ENCODE measurements at places on chromosomes 5 and 9.

- DNase-seq: no peak
Measured at GRCh38 chr9:106358331-106358730, 504.6 kb upstream of the ZNF462 start.

GRCh38 chr5:171580502-171581265 is 161.2 kb downstream of the FGF18 start:
- DNase-seq: peak; percentile 34

GRCh38 chr5:174523311-174524071 is 200.9 kb upstream of the MSX2 start:
- DNase-seq: no peak

GRCh38 chr5:107017616-107018015 is 653.1 kb downstream of the EFNA5 start:
- DNase-seq: no peak

DNA sequence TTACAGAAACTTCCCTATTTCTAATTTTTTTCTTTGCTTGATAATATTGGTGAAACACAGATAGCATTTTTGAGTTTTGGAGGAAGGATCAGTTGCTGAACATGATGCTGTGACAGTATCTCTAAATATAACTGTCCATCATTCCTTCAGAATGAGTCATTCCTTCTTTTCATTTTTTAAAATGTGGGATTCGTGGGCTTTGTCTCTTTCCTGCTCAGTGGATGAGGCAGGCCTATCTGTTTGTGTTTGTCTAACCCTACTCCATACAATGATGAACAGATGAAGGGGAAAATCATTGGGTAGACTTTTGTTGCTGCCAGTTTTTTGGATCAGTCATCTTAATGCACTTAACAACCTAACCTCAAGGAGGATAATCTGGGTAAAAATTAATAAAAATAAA is 15.7 kb upstream of the OR13C8 start:
- DNase-seq: no peak

- DNase-seq: peak; percentile 54
Measured at GRCh38 chr9:131432597-131433301, 38.9 kb downstream of the PRRC2B start.

DNA sequence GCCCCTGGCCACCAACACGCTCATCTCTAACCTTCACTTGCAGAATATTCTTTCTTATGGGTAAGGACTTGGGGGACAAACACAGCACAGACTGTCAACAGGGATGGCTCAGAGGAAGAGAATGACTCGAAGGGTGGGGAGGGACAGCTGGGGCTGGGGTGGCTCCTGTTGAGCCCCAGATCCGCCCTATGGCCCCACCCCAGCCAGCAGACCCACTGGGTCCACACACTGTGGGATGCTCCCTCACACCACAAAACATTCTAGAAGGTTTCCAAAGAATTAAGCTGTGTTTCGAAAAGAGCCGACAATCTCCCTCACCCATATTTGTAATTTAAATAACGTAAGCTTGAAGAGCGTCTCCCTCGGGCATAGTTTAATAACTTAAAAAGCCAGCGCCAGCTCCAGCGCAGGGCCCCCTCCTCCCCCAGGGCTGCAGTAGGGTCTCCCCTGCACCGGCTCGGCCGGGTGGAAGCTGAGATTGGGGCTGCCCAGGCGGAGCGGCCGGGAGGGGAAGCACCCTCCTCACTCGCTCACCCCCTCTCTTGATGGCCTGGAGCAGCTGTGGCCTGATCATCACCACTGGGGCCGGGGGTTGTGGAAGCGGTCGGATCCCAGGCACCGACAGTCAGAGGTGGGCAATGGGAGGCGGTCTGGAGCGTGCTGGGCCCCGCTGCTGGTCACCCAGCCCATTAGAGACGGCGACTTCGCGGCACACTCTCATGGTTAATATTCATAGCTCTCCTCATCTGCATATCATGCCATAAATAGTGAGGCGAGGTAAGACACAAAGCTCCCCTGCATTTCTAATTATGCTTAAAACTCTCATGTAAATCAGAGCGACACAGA is 37.6 kb downstream of the NACC2 start:
- DNase-seq: no peak

- no peak for DNase-seq
Measured at GRCh38 chr9:5652821-5653220, 23.9 kb downstream of the RIC1 start.

- DNase-seq: no peak
Measured at GRCh38 chr9:96109680-96110351, 192.2 kb downstream of the HSD17B3 start.

GRCh38 chr9:110255034-110255462 is 1.3 kb downstream of the TXN start:
- no peak for DNase-seq

DNA sequence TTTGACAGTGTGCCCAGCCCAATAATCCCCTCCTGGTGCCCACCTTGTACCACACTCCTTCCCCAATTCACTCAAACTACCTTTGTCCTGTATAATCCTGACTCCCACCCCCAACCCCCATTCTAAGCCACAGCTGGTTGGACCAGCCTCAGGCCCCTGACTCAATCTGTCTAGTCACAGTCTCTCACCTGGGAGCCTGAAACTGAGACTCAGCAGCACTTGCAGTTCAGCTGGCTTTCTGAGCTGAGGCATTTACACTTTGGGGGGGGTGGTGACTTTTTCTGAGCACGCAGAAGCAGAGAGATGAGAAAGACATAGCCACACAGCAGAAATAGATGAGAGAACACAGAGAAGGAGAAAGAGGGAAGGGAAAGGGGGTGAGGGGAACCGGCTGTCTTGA is 247.3 kb downstream of the MAN2A1 start:
- DNase-seq: no peak

- no peak for DNase-seq
Measured at GRCh38 chr9:37410969-37411785, 11.3 kb upstream of the GRHPR start.

GRCh38 chr9:109923471-109923760 is 143.4 kb downstream of the PALM2AKAP2 start:
- no peak for DNase-seq

- no peak for DNase-seq
Measured at GRCh38 chr5:98843481-98843880, 70.0 kb downstream of the RGMB start.

GRCh38 chr9:72691671-72692070 is 170.3 kb downstream of the TMC1 start:
- no peak for DNase-seq

GRCh38 chr5:146633323-146633764 is 117.4 kb upstream of the GPR151 start:
- DNase-seq: no peak

DNA sequence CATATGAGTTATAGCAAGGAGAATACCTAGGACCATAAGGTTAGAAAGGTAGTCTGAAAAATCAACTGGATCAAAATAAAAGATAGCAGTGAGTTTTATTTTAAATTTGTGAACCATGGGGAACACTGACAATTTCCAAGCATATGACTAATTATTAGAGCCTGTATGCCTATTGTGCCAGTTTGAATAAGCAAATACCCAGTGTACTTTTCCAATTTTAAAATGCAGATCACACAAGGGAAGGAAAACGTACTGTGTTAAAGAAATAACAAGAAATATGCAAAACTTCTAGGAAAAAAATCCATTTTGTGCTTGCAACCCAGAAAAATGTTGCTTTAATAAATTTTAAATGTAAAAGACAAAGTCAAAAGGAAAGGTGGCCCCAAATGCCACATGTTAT is 257.4 kb downstream of the BNC2 start:
- DNase-seq: no peak

DNA sequence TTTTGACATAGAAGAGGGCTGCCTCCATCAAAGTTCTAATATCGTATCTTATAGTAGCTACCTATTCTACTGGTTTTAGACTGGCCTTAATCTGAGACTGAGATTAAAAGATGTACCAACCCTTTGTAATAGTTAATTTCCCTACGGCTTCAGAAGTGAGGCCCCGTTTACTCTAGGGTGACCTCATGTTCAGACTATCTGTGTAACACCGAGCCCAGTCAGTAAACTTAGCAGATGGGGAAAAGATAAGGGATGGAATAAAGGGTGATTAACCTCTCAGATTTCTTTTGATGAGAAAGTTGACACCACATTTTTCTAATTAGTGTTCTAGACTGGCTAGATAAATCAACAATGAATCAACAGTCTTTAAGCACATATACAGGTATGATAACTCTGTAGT is 283.1 kb downstream of the KCTD16 start:
- no peak for DNase-seq

- no peak for DNase-seq
Measured at GRCh38 chr5:12659686-12660085, 755.4 kb upstream of the CTNND2 start.

- DNase-seq: no peak
Measured at GRCh38 chr9:13378154-13378553, 98.7 kb upstream of the MPDZ start.
